NCI-H1436 treated with DMSO at 0.1 percent for 48 hours (cell line): ENCODE measurements at places on chromosomes 1 and 21.
A peak's percentile ranks its signal among the peaks of the same experiment; 100 is the strongest.

DNA sequence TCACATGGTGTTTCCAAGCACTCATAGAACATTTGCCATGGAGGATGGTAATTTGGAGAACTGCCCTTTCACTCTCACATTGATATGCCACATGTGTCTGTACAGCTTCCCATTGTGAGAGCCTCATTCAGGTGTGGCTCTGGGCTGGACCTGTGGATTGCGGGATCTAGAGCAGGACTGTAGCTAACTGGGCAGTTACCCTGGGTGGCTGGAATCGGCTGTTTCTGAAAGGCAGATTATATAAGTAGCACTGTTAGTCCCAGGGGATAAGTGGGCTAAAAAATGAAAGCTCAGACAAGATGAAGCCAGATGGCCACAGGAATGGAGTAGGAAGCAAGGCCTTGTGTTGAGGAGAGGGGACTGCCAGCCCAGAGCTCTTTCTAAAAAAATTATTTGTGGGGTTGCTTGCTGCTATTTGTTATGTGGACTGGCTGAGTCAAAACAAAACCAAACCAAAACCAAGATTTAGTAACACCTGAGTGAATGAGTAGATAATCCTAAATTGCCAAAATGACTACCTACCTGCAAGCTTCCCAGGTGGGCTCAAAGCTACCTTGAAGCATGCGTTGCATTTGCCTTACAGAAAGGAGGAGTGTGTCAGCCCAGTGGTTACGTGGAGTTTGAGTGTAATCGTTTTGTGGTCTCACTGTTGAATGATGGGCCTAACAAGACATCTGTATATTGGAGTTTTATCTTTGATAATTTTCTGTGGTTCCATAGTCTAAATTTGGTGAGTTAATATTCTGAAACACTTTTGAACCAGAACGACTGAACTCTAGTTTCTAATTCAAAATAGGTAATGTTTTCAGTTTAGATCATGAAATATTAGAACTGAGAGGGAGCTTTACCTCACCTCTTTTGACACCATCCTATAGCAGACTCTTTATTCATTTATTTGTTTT, 58.0 kb downstream of the SDCCAG8 start:
- DNase-seq = no peak

DNA sequence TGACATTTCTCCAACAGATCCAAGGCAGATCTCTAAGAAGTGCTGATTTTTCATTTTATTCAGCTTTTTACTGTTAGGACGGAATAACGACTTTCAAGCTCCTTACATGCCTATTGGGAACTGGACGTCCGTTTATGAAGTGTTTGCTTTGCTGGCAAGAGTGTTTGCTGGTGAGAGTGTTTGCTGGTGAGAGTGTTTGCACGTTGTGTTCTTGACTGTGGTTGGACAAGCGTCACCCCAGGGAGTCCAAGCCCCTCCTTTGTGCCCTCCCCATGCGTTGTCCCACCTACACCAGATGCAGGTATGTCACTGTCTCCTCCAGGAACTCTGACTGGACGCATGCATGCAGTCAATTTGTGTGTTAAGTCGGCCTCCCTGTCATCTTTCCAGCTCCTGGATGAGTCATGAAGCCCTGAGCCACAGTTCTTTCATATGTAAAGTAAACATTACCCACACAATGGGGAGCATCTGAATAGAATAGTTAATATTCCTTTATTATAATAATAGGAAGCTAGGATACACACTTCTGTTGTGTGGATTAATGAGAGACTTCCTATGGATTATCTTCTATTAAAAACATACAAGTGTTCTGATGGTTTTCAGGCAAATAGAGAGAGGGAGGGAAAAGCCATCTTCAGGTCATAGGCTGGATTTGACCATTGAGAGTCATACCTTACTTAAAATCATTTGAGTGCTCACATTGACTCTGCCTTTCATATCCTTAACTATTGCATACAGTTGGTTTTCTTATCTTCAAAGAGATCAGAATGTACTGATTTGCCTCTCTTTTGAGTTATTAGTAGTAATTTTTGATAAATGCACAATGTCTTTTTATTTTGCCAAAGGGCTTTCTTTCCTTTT, 119.2 kb downstream of the GALNT2 start:
- DNase-seq = peak; percentile 82

DNA sequence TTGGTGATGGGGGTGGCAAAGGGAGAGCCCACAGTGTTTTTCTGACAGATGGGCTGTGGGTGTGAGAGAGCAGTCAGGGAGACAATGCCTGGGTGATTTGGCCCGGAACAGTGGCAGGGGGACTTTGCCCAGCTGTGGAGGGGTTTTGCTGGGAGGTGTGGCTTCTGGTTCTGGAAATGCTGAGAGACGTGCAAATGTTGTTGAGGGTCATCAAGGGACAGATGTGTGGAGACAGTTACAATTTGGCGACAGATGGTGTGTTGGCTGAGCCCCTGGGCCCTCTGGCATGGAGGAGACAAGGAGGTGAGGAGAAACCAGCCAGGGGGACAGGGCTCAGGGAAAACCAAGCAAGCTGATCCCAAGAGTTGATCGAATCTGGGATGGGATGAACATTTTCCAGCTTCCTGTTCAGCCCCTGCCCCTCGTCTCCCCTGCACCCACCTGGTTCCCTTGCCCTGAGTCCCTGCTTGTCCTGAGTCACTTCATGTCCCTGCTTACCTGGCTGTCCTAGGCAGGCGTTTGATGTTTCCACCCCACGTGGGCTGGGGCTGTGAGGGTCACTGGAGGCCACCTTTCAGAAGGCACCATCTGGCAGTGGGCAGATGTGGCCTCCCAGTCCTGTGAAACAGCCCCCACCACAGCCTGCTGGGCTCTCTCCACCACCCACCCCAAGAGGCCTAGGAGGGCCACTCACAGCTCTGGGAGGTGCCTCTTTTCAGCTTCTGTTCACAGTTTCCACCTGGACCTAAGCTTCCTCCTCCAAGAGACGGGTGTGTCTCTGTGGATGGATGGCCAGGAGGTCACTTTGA, 15.8 kb upstream of the ZNF678 start:
- no peak for DNase-seq

DNA sequence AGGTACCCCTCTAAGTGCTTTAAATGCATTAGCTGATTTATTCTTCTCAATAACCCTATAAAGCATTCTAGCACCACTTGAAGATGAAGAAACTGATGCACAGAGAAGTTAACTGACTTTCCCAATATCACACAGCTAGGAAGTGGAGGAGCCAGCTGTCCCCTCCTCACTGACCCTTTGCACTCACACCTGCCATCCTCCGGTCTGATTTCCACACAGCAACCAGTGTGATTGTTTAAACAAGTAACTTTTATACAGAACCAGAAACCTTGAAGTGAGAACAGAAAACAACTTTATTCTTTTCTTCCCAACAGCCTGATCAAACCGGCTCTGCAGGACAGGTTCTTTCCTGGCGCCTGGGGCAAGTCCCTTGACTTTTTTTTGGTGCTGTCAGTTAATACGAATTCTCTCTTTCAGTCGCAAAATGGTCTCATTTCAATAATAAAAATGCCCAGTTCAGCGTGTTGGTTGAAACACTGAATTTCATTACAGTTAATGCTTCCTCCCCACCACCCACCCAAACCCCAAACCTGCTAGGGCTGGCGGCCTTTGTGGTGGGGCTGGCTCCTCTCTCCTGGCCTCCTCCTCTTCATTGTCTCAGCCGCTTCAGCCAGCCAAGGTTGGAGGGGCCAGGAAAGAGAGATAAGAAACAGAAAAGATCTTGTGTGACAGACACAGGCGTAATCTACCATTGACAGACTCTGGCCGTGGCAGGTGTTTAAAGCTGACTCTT, 26.4 kb upstream of the EEIG2 start:
- DNase-seq = no peak

DNA sequence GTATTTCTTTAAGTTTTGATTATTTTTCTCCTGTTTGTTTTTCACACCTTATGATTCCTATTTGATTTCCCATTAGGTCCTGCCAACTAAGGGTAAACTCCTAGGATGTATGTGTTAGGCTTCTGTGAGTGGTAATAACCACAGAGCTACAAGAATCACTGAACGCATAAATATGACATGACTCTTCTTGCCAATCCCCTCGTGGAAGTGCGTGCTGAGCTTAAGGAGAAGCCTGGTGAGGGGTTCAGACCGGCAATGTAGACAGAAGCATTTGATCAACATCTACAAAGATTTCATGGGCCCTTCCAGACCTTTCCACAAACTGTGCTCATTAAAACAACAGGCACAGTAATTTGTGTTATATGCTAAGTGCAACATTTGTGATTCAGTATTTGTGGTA, 273.8 kb upstream of the SNX7 start:
- no peak for DNase-seq

DNA sequence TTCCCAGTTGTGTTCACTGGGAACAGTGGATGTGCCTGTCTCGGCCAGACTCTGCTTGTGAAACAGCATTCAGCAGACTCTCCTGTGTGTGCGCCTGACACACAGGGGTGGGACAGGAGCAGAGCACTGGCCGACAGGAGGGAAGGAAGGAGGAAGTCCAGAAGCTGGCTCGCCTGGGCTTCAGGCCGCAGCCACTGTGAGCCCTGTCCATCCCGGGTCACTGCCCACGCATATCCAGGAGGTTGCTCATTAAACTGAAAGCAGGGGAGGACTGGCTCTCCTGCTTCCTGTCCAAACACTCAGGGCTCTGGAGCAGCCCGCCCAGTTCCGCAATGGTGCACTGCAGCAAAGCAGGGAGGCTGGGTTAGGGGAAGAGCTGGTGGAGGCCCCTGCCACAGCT, 218.7 kb upstream of the VAMP3 start:
- no peak for DNase-seq

DNA sequence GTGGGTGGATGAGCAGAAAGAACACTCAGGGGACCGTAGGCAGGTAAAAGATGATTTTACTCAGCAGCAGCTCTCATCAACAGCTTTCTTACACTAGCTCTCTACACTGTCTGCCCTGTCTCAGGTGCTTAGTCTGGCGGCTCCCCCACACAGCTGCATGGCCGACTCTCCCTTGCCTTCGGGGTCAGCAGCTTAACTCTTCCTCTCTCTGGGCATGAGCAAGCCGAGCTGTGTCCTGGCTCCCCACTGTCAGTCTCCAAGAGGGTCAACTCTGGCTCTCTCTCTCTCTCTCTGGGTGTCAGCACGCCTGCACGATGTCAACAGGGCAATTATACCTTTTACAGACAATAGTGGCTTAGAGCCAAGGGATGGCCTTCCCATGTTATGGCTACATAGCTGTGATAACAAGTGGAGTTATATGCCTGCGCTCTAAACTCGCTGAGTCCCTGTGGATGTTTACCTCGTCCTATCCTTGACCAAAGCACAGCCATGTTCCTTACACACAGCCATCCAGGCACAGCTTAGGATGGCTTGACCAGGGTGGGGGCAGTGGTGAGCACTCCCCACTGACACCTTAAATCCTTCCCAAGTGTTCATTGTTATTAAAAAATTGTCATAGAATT, 3.1 kb upstream of the BCL10 start:
- DNase-seq = no peak

DNA sequence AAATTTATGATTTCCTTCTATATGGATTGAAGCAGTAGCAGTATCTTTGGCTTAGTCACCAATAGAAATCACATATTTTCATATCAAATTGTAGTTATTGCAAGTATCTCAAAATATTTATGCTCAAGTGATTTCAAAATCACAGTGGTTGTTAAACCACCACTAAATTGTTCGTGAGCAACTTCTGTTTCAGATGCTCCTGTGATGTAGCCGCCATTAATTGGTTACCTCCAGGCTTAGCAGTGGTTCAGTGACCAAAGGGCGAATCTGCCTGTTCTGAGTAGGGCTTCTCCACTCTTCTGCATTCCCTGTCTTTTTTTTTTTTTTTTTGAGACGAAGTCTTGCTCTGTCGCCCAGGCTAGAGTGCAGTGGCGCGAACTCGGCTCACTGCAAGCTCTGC, 1.9 kb upstream of the CNKSR1 start:
- no peak for DNase-seq

DNA sequence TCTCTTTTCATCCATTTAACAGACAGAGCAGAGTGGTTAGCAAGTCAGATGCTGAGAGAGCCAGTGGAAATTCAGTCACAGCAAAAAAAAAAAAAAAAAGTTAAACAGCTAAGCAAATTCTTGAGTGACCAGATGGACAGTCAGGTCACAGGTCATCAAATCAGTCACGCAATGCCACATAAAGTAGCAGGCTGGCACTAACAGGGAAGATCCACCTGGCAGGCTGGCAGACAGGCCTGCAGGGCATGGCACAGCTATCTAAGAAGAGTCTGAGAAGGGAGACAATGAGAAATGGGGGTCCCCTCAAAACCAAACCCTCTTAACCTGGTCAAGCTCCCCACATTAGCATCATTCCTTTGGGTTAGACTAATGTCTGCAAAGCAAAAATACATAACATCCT, 371.9 kb downstream of the TTLL7 start:
- no peak for DNase-seq

DNA sequence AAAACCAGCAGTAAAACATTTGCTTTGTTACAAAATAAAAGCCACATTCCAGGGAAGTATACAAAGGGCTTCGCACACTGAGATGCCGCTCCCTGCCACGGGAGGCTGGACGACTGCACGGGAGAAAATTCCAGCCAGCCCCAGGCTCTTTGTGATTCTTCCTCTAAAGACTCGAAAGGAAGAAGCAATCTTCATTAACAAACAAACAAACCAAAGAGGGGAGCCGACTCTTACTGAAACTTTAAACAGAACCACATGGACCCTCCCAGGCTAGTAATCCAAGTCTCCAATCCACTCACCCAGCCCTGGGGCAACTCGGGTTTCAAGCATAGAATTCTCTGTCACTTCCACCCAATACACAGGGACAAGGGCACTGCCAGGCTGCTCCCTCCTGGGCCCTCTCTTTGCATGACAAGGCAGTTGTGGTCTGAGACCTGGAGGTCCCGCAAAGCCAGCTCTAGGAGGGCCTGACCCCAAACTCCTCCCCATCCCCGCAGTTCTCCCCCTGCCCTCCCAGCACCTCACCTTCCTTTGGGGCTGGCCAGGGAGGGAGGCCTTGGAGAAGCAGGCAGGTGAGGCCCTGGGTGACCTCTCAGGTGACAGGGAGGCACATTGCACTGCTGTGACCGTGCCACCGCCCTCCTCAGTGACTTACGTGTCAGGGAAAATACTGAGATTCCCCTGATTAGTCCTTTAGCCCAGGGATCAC, 26.6 kb upstream of the COL18A1 start:
- no peak for DNase-seq
